NCI-H774 (cell line): ENCODE measurements at places on chromosomes 16 and 17.

- no peak for DNase-seq
Measured at GRCh38 chr17:50091918-50092285, 3.2 kb upstream of the PDK2 start.

- DNase-seq = no peak
Measured at GRCh38 chr17:47621293-47622179, 28.2 kb upstream of the KPNB1 start.

- no peak for DNase-seq
Measured at GRCh38 chr16:74480150-74481029, 59.1 kb upstream of the CLEC18B start.

GRCh38 chr16:69363281-69363717, 11.7 kb upstream of the TMED6 start:
- DNase-seq = no peak

- no peak for DNase-seq
Measured at GRCh38 chr16:54208237-54208636, 78.3 kb downstream of the IRX3 start.

GRCh38 chr17:77453613-77454241, 313.0 kb downstream of the SEC14L1 start:
- no peak for DNase-seq

- no peak for DNase-seq
Measured at GRCh38 chr17:47897561-47897960, 1.5 kb downstream of the SP2 start.

GRCh38 chr17:44004761-44005526, 522 bp downstream of the NAGS start:
- DNase-seq = no peak

DNA sequence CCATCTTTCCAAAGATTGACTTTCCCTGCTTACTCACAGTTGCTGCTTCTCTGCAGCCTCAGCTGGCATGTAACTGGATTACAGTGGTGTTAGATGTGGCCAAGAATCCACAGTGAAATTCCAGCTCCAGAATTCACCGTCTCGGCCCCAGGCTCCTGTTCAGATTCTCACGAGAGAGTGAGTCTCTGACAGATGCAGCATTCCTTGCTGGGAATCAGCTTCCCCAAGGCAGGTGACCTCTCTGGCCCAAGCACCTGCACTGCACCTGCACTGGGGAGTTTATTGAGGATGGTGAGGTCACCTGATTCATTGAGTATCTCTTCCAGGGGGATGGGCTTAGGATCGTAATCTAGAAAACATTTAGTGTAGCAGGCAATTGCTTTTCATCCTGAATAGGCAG, 600.5 kb upstream of the RBFOX1 start:
- no peak for DNase-seq

GRCh38 chr16:75317101-75317522, 65.7 kb upstream of the BCAR1 start:
- no peak for DNase-seq

GRCh38 chr16:49440156-49441065, 66.8 kb downstream of the C16orf78 start:
- DNase-seq = no peak

- no peak for DNase-seq
Measured at GRCh38 chr16:50974438-50975036, 176.5 kb downstream of the SALL1 start.
